K562 (cell line): ENCODE measurements at places on chromosomes 5 and 9. TPM values are rescaled to one million over a fixed set of nuclear protein-coding genes. Genes with fewer than 3 reads are reported as not detected.

DNA sequence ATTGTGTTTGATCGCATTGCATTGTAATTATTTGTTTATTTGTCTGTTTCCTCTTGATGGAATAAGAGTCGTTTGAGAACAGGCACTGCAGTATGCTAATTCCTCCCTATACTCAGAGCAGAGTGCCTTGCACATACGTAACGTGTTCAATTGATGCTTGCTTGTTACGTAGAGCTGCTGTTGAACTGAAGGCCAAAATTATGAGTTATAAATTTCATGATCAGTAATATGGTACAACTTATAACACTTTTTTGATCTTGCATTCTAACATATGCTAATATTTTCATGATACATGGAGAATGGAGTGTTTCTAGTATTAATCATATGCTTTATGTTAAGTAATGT is 26.5 kb upstream of the LIFR start:
- no peak overlapping the region for H3K27ac ChIP-seq
- H3K36me3 ChIP-seq: no peaks in the 10 kb centered on the region
- no peak for DNase-seq
- no peak overlapping the region for H3K4me3 ChIP-seq
- H3K27me3 ChIP-seq: no peaks in the 10 kb centered on the region

The KLF4 gene
- 0.95 and 1.0 TPM in 2 replicates for total RNA-seq

- DNase-seq: no peak
- no peak overlapping the region for H3K4me3 ChIP-seq
- no peaks in the 10 kb centered on the region for H3K4me1 ChIP-seq
- H3K27ac ChIP-seq: no peak overlapping the region
- no peaks in the 10 kb centered on the region for H3K36me3 ChIP-seq
Measured at GRCh38 chr5:14168793-14169262, 25.7 kb downstream of the TRIO start.

DNA sequence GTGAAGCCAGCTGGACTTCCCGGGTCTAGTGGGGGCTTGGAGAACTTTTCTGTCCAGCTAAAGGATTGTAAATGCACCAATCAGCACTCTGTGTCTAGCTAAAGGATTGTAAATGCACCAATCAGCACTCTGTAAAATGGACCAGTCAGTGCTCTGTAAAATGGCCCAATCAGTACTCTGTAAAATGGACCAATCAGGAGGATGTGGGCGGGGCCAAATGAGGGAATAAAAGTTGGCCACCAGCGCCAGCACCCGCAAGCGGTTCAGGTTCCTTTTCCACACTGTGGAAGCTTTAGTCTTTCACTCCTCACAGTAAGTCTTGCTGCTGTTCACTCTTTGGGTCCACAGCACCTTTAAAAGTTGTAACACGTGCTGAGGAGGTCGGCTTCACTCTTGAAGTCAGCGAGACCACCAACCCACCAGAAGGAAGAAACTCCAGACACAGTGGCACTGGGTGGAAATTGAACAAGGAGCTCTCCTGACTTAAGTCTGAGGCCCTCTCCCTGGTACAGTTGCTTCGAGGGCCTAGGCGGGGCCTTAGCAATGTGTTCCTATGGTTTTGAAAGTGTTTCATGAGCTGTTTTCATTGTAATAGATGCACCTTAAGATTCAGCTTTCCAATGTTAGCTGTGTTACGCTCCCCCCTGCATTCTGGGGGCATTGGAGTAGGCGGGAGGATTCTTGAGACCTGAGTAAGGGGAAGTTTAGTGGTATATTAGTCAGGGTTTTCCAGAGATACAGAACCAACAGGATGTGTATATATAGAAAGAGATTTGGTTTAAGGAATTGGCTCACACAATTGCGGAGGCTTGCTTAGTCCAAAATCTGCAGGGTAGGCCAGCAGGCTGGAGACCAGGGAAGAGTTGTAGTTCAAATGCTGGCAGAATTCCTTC is 21.5 kb upstream of the MYO10 start:
- no peaks in the 10 kb centered on the region for H3K4me1 ChIP-seq
- no peak for DNase-seq
- no peaks in the 10 kb centered on the region for H3K36me3 ChIP-seq

GRCh38 chr9:121564504-121565260 is 65.0 kb upstream of the GGTA1 start:
- no peaks in the 10 kb centered on the region for H3K36me3 ChIP-seq
- no peak overlapping the region for H3K4me3 ChIP-seq
- H3K4me1 ChIP-seq: no peaks in the 10 kb centered on the region
- no peak overlapping the region for H3K27ac ChIP-seq
- no peak for DNase-seq
- peaks cover 11% of the 10 kb centered on the region; the same call in 2 of the 3 replicates for H3K27me3 ChIP-seq

GRCh38 chr5:26121338-26121737 is 917.0 kb downstream of the CDH9 start:
- no peaks in the 10 kb centered on the region for H3K27me3 ChIP-seq
- no peak overlapping the region for H3K27ac ChIP-seq
- no peaks in the 10 kb centered on the region for H3K4me1 ChIP-seq
- no peak overlapping the region for H3K4me3 ChIP-seq

The SLC23A1 gene
- total RNA-seq: 0.40 TPM in 1 of 2 replicates, not detected in the other

The MVB12B gene
- 0.09 TPM in 1 of 2 replicates, not detected in the other for total RNA-seq
